ENCODE measurements at places on chromosomes 2 and 18.

- no peak for DNase-seq
Measured at GRCh38 chr2:3099860-3100234, 277.8 kb downstream of the EIPR1 start.

- no peak for DNase-seq
Measured at GRCh38 chr2:56185582-56186046, 1.8 kb downstream of the CCDC85A start.

- no peak for DNase-seq
Measured at GRCh38 chr2:99637159-99637697, 147.4 kb upstream of the REV1 start.

DNA sequence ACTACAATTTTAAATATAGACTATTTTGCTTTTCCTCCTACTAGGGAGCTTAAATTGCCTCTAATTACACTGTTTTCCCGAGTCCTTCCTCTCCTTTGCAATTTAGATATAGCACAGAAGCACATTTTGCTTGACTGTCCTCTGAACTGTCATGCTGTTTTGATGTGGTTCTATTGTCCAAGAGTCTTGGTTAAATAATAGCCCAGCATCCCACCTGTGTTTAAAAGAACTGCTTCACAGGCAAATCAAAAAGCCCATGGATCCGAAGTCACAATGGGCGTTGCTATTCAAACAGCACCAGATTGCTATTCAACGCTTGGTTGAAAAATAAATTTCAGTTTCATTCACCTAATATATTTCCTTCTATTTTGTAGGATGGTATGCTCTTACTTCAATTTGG is 22.3 kb upstream of the ACTR3 start:
- DNase-seq = no peak

DNA sequence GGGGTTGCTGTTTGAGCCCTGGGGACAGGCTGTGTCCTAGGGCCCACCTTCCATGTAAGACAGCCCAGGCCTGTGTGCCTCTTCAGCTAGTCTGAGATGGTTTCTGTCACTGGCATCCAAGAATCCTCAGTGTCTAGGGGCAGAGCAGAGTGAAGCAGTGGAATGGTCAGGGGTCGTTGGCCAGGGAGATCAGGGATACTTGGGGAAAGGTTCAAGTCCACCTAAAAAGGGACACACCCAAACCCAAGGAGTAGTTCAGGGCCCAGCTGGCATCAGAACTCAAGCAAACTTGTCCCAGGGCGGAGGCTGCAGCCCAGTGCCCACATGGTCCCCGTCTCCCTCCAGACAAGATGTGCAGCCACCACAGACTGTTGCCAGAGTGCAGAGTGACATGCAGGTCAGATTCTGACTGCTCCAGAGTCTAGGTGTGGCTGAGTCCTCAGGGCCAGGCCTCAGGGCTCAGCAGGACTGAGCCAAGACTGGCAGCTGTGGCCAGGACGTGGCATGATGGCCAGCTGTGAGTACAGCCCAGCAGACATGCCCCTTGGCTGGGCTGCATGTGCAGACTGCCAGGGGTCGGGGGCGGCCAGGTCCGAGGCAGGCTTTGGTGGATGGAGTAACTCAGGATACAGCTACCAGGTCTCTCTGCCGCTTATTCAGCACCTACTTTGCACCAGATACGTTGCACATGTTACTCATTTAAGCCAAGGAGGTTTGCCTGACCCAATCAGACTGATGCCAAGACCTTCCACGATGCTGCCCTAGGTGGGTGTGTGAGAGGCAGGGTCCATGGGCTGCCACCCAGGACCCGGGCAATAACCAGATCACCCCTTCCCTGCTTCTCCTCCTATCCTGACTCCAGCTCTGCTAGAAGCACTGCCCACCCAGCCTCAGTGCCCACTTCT is 146.6 kb downstream of the SMAD7 start:
- DNase-seq = no peak

GRCh38 chr2:160427629-160428404 is 65.8 kb downstream of the RBMS1 start:
- DNase-seq = peak; percentile 73

DNA sequence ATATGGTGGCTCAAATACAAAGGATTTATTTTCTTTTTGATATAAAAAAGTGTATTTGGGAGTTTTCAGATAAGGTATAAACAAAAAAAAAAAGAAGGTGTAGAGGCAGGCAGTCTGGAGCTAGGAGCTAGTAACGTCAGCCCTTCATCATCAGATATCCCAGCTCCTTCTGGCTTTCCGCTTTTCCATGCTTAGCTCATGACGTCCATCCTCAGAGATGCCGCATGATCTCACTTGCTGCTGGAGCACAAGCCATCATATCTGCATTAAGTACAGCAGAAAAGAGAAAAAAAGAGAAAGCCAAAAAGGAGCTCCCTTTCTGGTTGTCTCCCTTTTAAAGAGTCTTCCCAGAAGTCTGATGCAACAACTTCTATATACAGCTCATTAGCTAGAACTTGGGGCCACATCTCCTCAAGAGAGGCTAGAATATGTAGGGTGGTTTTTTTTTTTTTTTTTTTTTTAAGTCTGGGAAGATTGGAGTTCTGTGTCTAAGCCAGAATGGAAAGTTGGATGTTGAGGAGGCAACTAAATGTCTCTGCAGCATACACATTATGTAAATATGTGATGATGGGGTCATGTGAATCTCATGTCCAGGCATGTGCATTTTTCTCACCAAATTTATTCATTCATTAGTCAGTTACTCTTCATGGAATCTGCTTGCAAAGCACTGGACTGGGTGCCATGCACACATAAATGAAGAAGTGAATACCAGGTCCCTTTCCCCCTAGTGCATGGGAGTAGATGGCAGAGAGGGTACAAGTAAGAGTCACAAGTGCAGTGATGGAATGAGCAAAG is 52.3 kb downstream of the DDX1 start:
- no peak for DNase-seq

DNA sequence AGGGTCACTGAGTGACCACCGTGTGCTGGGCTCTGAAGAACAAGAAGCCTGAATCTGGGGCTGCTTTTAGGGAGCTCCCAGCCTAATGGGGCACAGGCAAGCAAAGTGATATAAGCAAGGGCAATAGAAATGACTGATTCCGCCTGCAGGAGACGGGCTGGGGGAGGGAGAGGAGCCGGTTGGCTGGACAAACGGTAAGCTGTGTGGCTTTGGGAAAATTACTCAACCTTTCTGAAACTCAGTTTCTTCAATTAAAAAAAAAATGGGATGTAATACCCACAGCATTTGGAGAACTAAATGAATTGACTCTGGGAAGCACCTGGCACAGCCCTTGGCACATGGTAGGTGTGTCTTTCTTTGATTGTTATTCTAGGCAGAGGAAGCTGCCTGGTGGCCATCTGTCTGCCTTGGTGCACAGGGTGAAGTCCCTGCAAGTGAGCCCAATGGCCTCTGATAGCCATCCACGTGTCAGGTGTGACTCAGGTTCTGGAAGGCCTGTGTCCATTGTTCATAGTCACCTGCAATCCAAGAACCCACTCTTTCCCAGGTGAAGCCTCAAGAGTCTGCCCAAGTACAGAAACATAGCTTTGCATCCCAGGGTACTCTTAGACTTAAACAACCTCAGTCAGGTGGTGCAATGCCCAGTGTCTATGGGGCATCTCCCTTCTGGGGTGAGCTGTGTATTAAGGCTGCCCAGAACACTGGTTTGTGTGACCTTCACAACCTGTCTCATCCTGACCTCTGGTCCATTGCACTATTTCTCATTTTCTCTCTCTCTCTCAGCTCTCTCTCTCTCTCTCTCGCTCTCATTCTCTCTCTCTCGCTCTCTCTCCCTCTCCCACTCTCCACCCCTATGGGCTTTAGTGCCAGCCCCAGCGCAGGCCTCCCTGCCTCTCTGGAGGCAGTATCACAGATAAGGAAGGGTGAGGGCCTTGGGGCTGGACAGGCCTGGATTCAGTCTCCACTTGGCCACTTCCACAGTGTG is 30.0 kb upstream of the NTSR2 start:
- DNase-seq = no peak

- no peak for DNase-seq
Measured at GRCh38 chr2:182970486-182970885, 67.8 kb downstream of the NCKAP1 start.

DNA sequence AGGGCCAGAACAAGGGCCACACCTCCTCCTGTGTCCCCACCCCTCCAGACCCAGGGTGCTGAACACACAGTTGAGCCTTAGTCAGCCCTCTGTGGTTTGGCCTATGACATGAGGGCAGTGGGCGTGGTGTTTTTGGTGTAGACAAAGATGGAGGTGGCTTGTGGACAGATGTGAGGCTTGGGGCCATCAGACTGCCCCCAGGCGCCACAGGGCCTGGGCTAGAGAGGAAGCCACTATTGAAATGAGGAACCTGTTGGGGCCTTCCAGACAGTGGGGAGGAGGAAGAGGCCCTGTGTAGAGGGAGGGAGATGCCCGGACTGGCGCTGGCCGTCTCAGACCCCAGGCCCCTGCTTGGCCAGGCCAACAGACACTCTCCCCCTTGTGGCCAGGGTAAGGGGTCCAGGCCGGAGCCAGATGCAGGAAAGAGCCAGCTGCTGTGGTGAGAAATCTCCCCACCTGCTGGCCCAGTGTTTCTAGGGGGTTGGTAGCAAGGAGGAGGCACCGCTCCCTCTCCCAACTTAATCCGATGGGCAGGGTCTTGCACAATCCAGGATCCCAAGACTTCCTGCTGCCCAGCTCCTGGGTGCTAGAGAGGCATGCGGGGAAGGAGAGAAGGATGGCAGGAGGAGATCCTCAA is 53.8 kb downstream of the SMAD7 start:
- no peak for DNase-seq

DNA sequence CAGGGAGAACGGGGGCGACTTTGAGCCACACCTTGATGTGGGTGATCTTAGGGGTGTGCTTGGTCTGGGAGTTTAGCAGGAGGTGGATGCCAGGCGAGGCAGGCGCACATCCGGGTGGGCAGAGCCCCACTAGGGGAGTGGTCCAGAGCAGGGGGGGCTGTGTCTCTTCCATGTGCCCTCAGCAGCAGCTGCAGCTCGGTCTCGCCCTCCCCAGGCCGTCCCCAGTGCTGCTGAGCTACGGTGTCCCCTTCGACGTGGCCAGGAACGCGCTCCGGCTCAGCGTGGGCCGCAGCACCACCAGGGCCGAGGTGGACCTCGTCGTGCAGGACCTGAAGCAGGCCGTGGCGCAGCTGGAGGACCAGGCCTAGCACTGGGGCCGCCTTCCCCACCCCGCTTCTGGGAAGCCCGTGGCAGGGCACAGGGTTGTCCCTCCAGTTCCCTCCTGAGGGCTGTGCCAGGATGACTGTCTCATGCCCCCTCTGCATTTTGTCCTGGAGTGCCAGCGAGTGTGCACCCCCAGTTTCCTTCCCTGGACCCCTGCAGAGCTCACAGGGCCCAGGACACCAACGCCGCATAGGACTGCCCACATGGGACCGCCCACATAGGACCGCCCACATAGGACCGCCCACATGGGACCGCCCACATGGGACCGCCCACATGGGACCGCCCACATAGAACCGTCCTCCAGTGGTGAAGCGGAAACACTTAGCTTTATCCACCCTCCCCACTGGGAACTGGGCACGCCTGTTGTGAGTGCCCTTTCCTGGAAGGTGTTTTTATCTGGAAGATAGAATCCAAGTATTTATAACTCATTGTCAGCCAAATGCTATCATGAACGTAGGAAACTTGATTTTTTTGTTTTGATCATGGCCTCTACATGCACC is 1.9 kb upstream of the ESPNL start:
- DNase-seq = peak; percentile 52

DNA sequence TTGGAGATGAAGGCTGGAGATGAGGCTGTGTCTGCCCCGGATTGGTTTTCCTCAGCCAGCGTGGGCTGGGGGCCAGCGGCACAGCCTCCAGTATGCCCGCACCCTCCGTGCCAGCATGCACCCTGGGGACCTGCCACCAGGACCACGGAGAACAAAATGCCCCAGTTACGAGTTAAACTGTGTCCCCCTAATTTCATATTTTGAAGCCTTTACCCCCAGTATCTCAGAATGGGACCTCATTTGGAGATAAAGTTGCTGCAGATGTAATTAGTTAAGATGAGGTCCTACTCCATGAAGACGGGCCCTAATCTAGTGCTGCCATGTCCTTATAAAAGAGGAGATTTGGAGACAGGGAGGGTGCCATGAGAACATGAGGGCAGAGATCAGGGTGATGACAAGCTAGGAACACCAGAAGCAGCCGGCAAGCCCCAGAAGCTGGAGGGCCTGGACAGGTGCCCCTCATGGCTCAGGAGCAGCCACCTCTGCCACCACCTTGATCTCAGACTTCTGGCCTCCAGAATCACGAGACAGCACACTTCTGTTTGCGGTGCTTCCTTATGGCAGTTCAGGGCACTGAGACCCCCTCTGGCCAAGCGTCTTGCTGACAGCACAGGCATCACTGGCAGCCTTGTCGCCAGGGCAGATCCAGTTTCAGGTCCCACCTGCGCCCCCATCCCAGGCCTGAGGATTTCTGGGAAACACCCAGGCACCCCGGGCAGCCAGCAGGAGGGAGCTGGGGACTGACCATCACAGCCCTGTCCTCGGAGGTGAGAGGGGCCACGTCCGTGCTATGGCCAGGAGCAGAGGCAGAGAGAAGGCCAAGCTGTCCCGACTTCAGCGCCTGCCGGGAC is 29.4 kb downstream of the KIF1A start:
- no peak for DNase-seq

- DNase-seq = no peak
Measured at GRCh38 chr2:177078855-177079254, 133.7 kb upstream of the HNRNPA3 start.

DNA sequence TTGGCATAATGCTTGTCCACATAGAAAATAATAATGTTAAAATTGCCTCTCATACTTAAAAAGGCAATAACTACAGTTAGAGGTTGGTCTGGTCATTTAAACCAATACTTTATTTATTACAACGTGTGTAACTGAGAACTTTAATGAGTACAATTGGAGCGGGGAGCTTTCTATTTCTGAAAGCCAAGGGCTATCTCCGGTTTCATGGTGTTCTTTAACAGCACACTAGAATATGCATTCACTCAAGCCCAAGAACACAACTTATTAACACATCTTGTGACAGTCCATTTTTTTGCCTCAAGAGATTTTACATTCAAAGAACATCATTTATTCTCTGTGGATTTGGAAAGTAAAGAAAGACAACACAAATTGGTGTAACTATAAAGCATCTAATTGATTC is 131.8 kb downstream of the KCNH7 start:
- no peak for DNase-seq

GRCh38 chr2:120240901-120241429 is 11.7 kb upstream of the RALB start:
- DNase-seq = no peak

DNA sequence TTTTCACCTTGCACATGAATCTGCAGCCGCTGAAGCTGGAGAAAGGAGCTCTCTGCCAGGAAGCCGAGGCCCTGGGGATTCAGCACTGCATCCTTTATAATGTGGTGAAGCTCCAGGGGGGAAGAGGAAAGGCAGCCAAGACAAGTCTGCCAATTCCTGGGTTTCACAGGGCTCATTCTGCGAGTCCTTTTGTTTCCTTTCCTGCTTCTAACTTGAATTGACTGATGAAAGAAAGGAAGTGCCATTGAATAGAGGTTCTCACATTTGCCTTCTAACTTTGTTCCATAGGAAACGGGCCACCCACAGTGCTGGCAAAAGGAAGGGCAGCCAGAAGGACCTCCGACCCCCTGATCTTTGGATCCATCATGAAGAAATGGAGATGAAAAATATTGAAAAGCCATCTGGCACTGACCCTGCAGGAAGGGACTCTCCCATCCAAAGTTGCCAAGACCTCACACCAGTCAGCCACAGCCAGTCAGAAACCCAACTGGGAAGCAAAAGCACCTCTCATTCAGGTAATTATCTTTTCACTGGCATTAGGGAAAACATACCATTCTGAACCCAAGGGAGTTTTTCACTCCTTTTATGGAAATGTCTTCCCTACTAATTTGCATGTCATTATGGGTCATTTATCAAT is 765.4 kb downstream of the MBD2 start:
- DNase-seq = peak; percentile 8
